Amygdala (tissue), 56 donors: ENCODE measurements at places on chromosomes 4 and X.

DNA sequence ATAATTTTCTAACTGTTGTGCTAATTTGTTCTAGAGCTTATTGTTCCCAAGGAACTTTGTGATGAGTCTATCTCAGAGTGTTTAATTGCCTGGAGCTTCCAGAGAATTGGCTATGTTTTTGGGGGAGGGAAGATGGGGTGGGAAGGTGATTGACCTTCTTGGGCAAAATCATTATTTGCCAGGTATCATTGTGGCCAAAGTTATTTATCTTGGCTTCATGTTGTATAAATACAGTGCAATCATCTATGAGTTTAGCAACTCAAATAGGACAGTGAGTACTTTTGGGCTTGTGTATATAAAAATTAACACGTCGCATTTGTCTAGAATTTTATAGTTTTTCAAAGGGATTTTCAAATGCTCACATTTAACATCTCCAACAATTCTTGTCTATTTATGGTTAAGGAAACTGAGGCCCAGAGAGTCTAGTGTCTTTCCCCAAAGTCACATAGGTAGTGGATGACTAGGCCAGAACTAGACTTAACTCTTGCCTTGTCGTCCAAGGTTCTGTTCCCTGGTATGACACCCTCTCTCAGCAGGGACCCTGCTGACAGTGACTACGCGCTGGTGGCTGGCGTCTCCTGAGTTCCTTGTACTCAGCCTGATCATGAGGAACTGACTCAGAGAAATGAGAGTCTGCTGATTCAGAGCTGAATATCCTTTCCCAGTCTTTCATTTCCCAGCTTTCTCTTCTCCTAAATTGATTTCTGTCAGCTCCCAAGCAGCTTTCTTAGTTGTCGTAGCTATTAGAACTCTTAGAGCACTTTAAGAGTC is 27.7 kb downstream of the FNIP2 start:
- no peak for DNase-seq

- no peak for DNase-seq
Observed at GRCh38 chrX:519741-520140, 110.8 kb upstream of the SHOX start.

- no peak for DNase-seq
Observed at GRCh38 chr4:118869808-118870342, 18.8 kb upstream of the SYNPO2 start.

GRCh38 chr4:82523179-82523578 is 38.6 kb downstream of the TMEM150C start:
- DNase-seq: no peak

DNA sequence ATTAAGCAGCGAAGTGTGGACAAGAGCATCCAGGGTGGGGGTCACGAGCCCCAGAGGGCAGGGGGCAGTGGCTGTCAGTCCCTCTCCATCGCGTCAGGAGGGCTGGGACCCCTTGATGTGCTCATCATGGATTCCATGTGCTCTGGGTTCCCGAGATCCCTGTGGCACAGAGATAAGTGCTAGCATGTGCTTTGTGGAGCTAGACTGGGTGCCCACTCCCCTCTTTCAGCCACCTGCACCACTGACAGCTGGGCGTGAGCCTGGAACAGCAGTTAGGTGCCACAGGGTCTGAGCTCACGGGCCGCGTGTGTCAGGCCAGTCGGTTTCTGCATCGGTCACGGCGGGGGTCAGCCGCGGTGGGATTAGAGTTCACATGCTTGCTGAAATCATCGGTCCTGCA is 24.3 kb downstream of the CPZ start:
- DNase-seq: no peak
